ENCODE measurements at places on chromosomes 7 and 10.

- DNase-seq: no peak
Measured at GRCh38 chr7:15334536-15335263, 227.1 kb downstream of the AGMO start.

DNA sequence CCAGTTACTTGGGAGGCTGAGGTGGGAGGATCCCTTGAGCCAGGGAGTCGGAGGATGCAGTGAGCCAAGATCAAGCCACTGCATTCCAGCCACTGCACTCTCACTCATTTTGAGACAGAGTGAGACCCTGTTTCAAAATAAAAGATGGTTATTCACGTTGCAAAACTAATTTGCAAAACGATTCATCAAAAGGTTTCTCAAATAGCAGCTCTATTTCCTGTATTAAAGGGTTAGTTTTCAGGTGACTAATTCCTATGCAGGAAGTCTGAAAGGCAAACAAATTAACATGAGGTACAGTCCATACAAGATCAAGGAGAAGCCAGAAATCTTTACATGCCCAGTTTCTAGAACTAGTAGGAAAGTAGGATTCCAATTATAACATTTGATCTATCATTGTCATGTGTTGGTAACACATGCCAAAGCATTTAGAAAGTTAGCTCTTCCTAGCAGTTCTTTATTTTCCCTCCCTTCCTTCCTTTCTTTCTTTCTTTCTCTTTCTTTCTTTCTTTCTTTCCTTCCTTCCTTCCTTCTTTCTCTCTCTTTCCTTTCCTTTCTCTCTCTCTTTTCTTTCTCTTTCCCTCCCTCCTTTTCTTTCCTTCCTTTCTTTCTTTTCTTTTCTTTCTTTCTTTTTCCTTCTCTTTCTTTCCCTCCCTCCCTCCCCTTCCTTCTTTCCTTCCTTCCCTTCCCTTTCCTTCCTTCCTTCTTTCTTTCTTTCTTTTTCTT, 49.3 kb downstream of the DENND2A start:
- DNase-seq: no peak

GRCh38 chr7:94061326-94061725, 57.2 kb upstream of the BET1 start:
- DNase-seq: no peak

DNA sequence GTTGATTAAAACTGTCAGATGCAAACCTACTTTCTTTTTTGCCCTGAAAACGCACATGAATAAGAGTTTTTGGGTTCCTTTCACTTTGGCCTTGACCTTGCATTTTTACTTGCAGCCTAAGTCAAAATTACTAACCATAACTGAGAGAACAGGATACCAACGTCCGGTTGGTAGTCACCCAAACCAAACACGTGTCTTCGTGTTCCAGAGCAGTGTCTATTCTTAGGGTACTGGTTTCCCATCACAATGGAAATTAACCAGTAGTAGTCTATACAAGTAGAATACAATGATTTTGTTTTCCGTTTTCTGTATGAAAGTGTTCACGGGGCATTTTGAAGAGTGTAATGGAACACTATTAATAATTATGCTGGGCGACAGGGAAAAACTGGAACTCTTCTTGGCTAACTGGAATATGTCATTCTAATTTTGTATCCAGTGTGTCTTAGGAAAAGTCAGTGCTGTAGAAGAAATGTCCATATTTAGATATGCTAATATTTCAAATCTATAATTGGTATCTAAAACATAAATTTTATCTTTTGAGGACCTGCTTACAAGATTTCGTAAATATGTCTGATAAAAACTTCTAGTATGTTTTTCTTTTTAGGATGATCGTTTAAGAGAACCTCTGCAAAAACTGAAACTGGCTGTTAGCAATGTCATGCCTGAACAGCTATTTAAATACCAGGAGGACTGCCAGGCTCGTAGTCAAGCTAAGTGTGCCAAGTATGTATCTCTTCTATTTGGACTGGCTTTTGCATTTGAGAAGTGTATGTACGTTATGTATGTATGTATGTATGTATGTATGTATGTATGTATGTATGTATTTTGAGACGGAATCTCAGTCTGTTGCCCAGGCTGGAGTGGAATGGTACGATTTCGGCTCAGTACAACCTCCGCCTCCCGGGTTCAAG, 40.9 kb downstream of the UBN2 start:
- no peak for DNase-seq

- DNase-seq: no peak
Measured at GRCh38 chr10:30454744-30455510, 20.9 kb downstream of the MAP3K8 start.

DNA sequence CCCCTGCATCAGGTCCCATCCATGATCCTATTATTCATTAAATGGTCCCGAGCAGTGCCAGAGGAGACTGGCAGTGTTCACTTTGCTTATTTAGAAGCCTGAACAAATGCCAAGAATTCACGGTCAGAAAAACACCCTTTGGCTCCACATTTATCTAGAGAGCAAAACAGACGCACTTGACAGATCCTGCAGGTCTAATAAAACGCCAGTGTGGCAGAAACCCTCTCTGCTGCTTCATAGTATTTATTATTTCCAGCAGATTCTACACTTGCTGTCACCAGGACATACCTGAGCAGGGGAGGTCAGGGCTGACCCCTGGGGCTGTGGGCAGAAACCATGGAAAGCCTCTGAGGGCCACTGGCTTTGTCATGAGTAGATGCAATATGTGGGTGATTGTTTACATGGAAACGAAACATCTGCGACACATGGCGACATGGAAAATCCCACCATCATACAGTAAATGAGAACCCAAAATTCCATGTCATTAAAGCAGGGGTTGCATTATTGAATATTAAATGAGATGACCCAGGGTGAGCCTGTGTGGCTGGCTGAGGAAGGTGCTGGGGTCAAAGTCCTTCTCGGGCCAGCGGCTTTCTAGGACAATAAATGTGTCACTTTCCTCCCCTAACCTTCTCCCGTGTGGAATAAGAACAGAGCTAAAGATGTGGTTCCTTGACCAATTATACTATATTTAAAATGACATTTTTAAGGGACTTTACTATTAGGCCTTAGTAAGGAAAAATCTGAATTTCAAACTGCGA, 205.9 kb upstream of the SVIL start:
- no peak for DNase-seq

GRCh38 chr10:79255007-79255507, 92.2 kb upstream of the PPIF start:
- DNase-seq: no peak
